ENCODE measurements at places on chromosomes 5 and 9.

DNA sequence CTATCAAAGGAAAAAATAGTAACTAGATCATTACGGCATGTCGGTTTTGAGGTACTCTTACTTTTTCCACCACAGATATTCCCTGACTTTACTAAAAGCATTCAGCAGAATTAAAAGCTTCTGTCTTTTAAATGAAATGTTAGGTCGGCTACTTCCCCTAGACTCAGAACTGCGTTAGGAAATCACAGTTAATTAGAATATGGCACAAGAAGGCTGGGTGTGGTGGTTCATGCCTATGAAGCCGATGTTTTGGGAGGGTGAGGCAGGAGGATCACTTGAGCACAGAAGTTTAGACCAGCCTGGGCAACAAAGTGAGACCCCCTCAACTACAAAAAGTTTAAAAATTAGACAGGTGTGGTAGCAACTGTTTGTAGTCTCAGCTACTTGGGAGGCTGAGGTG is 24.4 kb downstream of the CEMIP2 start:
- DNase-seq = no peak

- no peak for DNase-seq
Observed at GRCh38 chr9:86679909-86680308, 267.4 kb downstream of the GAS1 start.

GRCh38 chr5:172436078-172436878 is 18.0 kb downstream of the SH3PXD2B start:
- DNase-seq = no peak

DNA sequence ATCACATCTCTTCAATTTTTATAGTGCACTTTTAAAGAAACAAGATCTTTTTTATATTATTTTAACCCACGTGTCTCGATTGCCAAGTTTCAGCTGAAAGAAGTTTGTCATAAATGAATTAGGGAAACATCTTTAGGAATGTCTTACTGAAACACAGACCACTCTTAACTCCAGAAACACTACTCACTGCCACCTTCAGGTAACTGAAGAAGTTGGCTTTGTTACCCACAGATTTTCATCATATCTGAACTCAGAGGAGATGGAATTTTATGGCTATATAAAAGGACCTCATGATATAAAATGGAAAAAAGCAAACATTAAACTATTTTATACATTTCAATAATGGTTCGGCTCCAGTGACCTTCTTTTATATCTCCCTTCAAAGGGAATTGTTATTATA is 158.0 kb downstream of the SEMA5A start:
- no peak for DNase-seq

GRCh38 chr9:91726406-91727100 is 223.5 kb downstream of the ROR2 start:
- DNase-seq = no peak

DNA sequence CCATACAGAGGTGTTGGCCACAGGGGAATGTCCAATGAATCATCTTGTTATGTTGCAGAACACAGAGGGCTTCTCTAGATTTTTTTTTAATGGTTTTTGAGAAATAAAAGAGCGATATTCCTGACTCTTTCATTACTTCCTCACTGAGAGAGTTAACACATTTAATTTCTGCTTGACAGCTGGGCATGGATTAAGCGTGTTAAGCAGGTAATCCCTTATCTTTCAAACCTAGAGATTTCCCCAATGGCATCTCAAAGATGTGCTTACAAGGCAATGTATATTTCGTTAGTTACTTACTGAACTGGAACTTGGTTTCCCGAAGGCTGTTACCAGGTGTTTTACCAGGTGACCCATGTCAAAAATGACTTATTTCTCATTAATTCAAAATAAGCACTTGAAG is 21.8 kb upstream of the ADCY2 start:
- no peak for DNase-seq

DNA sequence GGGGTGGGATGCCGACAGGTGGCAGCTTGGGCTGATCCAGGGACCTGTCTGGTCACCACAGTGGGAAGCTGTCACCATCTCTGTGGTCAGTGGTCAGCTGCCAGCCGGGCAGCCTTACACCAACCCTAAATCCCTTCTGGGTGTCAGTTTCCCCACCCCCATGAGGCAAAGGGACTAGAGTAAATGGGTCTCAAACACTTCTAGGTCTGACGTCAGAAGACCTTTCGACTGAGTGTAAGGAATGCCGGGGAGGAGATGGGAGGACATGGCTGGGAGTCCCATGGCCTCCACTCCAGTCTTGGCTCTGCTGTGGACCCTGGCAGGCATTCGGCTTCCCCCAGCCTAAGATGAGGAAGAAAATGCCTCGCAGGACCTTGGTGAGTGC is 40.3 kb upstream of the SLC25A51 start:
- no peak for DNase-seq

DNA sequence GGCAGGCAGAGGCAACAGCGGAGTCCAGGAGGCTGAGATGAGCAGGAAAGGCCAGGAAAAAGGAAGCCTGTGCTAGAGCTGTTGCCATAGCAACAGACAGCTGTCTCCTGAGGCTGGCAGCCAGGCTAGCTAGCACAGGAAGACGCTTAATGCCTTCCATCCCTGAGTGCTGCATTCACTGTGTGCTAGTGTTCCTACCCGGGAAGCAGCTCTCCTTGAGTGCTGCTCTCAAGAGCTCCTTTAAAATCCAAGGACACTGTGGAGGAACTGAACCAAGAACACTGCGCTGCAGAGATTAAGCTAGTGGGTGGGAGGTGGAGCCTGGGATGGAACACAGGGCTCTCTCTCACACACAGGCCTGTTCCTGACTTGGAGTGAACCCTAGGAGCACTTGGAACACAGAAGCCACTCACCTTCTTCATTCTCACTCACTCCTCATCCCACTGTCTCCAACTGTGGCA is 53.5 kb upstream of the IL7R start:
- DNase-seq = peak; percentile 34

DNA sequence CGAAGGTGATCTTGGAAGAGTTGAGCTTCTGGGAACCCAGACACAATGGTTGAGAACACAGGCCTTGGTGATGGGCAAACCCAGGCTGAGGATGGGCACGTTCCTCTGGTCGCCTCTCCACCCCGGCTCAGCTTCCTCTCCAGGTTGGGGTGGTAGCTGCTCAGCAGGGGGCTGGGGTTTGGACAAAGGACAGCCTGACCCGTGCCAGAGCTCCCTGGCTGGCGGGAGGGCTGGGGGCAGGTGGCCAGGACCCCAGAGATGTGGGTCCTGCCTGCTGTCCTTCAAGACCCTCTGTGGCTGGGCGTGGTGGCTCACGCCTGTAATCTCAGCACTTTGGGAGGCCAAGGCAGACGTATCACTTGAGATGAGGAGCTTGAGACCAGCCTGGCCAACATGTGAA is 25.2 kb downstream of the NCS1 start:
- DNase-seq = no peak

- no peak for DNase-seq
Observed at GRCh38 chr5:159518371-159518770, 188.1 kb upstream of the IL12B start.

- peak; percentile 28 for DNase-seq
Observed at GRCh38 chr5:172454358-172455086, at the start of gene SH3PXD2B. Gene SH3PXD2B, minus strand, starts transcription at chr5:172454525. Its CDS starts 173 bp downstream, at chr5:172454352.

GRCh38 chr9:14084867-14085266 is 229.1 kb downstream of the NFIB start:
- no peak for DNase-seq

DNA sequence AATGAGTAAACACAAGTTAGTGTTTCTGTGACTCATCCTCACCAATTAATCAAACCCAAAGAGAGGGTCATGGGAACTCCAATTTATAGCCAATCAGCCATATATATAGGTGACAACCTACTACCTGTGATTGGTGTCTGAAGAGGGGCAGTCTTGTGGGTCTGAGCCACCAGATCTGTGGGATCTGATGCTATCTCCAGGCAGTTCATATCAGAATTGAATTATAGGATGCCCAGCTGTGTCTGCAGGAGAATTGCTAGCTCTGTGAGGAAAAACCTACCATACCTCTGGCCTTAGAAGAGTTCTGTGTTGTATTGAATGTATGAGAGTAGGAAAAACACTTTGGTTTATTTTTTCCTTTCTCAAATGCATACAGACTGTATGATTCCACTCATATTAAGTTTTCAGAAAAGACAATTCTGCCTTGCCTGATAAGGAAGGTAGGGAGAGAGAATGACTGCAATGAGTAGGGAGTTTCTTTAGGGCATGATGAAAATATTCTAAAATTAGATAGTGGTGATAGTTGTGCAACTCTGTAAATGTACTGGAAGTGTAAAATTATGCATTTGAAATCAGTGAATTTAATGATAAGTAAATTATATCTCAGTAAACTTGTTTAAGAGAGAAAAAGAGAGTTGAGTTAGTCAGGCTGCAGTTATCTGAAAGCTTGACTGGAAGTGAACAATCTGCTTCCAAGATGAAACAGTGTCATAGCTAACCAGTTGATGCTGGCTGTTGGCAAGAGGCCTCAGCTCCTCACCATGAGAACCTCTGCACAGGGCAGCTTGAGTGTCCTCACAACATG is 274.9 kb downstream of the AUH start:
- no peak for DNase-seq

GRCh38 chr5:55638455-55638854 is 73.7 kb downstream of the SLC38A9 start:
- DNase-seq = no peak

GRCh38 chr5:172770374-172770674 is 671 bp downstream of the DUSP1 start:
- DNase-seq = no peak

- DNase-seq = no peak
Observed at GRCh38 chr5:107320376-107320775, 350.4 kb downstream of the EFNA5 start.

DNA sequence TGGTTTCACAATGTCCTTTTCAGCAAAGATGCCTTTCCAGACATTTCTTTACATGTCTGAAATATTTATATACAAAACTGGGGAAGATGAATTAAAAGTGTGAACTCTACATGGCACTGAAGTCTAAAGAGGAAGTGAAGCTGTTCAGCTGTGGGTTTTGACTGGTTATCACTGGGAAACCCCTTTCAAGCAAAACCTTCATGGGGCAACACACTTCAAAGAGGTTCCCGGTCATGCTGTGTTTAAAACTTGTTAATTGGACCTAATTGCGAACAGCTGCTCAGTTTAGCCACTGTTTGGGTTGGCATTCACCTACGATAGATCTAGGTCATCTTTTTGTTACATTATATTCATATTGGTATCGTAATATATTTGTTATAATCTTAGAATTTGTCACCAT is 20.0 kb upstream of the GDNF start:
- DNase-seq = no peak

DNA sequence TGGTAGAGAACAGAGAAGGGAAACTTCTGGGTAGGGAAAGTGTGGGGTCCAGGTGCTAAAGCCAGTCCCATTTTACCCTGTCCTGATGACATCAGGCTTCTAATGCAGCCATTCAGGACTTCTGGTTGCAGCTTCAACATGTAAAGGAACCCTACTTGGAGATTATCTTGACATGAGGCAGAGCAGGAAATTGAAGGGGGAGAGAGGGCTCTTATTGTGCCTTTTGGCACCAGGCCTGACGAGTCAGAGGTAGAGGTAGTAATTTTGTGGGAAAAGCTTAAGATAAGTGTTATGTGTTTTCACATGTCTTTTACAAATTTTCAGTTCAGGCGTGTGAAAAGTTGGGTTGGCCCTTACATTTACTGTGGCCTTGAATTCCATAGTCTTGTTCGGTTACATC is 102.4 kb upstream of the APC start:
- DNase-seq = no peak

DNA sequence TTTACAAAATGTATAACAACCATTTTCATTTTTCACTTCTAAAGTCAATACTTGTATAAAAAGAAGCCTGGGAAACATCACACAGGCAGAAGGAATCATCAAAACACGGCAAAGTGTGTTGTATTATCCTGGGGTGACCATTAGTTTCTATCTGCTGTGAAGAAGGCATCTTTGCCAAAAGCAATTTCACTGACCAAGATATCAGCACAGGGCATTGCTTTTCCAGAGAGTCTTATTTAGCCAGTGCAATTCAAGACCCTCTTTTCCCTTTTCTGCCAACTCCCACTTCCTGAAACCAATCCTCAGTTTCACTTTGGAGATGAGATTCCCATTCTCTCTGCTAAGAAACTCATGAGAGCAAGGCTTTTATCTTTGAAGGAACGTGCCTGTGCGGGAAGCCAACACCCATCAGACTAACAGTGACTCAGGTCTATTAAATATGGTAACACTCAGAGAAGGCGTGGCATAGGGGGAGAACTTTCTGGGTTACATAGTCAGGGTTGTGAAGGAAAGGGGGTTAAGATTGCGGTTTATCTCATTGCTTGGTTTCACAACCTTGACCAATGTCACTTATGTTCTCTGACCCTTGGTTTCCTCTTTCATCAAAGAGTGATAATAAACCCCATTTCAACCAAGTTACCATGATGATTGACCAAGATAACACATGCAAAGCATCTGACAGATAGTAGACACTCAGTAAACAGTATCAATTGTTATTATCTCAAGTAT is 666.9 kb upstream of the KLF4 start:
- no peak for DNase-seq

GRCh38 chr9:125908136-125908535 is 161.0 kb downstream of the PBX3 start:
- no peak for DNase-seq

- no peak for DNase-seq
Observed at GRCh38 chr5:179680780-179681401, at the start of gene CBY3. Gene CBY3, minus strand, starts transcription at chr5:179681034. Its CDS starts 116 bp downstream, at chr5:179680918.

- no peak for DNase-seq
Observed at GRCh38 chr5:141560725-141561483, 57.9 kb downstream of the DIAPH1 start.

GRCh38 chr5:178057839-178058238 is 55.5 kb upstream of the N4BP3 start:
- DNase-seq = no peak

- no peak for DNase-seq
Observed at GRCh38 chr5:135458921-135459331, 6.8 kb upstream of the TIFAB start.
